ENCODE measurements at places on chromosomes 2 and 18. TPM values are rescaled to one million over a fixed set of nuclear protein-coding genes. Genes with fewer than 3 reads are reported as not detected.

The MRO gene
- total RNA-seq = under 0.01 TPM

The WIPF1 gene
- total RNA-seq = 5.6 TPM

The CDK5R2 gene
- total RNA-seq = 0.17 TPM

The LIMS3 gene
- total RNA-seq = not detected

The FAM161A gene
- 2.6 TPM for total RNA-seq

The CDH7 gene
- total RNA-seq = not detected

The PLGLB1 gene
- 0.99 TPM for total RNA-seq

The SLC25A52 gene
- not detected for total RNA-seq

The HOXD10 gene
- total RNA-seq = not detected

The MEP1B gene
- under 0.01 TPM for total RNA-seq

The TIA1 gene
- total RNA-seq = 115 TPM

The RAB12 gene
- total RNA-seq = 60.4 TPM

The WNT10A gene
- not detected for total RNA-seq

The CYRIA gene
- total RNA-seq = 10.2 TPM

The SCN3A gene
- 0.33 TPM for total RNA-seq

The TMEM37 gene
- 2.6 TPM for total RNA-seq

The C2orf72 gene
- total RNA-seq = 0.33 TPM

The CRYGD gene
- not detected for total RNA-seq

The SEPTIN10 gene
- 101 TPM for total RNA-seq

The IL1RN gene
- total RNA-seq = not detected

The ITPRIPL1 gene
- 4.6 TPM for total RNA-seq

The SLC4A3 gene
- total RNA-seq = 1.3 TPM

The PAPOLG gene
- 11.2 TPM for total RNA-seq

The CAPN14 gene
- 0.17 TPM for total RNA-seq

The IL1RL2 gene
- 3.1 TPM for total RNA-seq

The MGAT4A gene
- 0.26 TPM for total RNA-seq

The AMER3 gene
- not detected for total RNA-seq

The ATP8B1 gene
- 53.4 TPM for total RNA-seq

The FARP2 gene
- total RNA-seq = 29.3 TPM

The ELOA2 gene
- total RNA-seq = not detected

The MZT2B gene
- total RNA-seq = 134 TPM

The CXXC1 gene
- 33.6 TPM for total RNA-seq

The GPR35 gene
- 1.2 TPM for total RNA-seq

The GALR1 gene
- total RNA-seq = not detected

The SP5 gene
- total RNA-seq = not detected

The PEX13 gene
- 28.1 TPM for total RNA-seq

All from fibroblast of lung (primary cell).